ENCODE measurements at places on chromosomes 16 and 17.

DNA sequence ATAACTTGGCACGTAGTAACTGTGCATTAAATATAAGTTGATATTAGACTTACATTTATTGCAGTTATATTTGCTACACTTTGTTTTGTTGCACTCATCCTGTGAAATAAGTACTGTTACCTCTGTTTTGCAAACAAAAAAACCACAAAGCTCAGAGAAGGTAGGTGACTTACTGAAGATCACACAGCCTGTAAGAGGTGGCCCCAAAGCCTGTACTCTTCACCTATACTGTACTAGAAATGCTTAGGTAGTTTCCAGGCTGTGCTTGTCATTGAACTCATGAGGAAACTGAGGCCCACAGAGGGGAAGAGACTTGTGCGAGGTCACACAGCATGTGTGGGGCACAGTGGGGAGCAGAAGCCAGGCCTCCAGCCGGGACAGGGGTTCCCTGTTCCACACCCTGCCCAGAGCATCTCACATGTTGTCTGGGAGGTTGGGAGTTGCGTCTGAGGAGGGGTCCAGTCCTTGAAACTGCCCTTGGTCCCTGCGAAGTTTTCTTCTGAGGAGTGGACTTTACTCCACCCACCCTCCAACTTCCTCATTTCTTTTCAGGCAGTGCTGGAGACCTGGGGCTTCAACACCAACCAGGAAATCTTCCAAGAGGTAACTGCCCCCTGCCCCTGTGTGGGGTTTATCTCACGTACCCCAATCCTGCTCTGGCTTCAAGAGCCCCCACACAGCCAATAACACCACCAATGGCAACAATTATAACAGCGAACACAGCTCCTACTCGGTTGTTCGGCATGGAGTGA, 13.0 kb downstream of the CETP start:
- DNase-seq: no peak

DNA sequence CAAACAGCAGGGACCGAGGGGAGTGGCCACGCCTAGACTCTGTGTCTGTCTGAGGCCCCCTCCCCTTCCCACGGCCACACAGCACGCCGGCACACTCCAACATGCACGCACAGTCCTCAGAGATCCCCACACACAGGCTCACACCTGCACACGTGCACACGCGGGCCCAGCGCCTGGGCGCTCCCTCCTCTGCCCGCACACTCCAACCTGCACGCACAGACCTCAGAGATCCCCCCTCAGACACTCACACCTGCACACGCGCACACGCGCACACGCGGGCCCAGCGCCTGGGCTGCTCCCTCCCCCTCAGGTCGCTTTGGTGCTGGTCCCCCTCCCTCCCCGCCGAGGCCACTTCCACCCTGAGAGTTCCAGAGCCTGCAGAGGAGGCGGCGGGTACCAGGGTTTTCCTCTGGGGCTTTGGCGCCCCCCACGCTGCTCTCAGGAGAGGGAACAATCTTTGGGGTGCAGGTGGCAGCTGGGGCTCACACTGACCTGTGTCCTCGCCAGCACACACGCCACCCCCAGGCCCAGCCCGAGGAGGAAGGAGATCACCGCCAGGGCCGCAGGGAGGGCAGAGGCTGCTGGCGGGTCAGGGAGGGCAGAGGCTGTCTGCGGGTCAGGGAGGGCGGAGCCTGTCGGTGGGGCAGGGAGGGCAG, 1.6 kb downstream of the CD7 start:
- DNase-seq: no peak

- no peak for DNase-seq
These were observed 637 bp downstream of the PLCG2 start for GRCh38 chr16:81779536-81780320.

DNA sequence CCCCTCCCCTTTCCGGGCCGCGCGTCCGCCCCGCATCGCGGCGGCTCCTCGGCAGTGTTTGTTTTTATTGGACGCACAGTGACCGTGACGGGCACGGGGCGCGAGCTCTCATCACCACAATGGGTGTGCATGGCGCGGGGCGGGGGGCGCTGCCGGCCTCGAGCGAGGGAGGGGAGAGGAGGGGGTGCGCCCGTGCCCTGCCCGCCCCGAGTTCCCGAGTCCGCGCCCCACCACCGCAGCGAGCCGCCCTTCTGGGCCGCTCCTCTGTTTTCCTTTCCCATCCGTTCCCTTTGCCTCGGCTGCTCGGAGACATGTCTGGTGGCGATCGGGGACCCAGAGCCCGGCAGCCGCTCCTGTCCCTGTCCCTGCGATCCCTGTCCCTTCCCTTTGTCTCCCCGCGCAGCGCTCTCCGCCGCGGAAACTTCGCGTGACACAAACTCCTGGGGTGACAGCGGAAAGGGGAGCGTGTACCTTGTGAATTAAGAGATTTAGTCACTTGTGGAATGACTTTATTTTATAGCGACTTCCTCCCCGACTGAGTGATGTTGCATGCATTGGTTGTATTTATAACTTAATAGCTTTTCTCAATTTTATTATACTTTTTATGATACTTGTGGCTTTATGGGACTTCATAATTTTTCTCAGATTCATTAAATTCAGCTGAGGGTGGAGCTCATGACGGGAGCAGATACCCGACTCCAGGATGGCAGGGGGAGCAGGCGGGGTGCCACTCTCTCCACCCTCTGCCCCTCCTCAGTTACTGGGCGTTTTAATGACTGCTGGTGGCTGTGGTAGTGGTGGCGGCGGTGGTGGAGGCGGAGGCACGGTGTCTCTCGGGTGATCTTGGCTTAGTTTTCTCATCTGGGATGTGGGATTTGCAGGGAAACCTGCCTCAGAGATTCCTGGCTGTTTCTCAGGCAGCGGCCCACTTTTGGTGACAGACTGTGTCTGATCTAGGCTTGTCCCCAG, 40.8 kb downstream of the MRM1 start:
- no peak for DNase-seq

DNA sequence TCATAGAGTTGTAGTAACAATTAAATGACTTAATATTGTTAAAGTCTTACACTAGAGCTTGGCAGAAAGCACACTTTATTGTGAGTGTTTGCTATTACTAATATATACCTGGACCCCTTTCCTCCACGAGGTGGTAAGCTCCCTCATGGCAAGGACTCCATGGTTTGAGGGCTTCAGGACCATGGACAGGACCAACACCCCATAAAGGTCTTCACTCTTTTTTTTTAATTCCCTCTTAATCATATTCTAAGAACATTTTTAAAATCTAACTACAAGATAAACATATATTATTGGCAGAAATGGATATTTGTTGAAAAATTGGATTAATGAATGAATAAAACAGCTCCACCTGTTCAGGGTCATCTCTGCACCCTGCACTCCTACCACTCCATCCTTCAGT, 154.5 kb downstream of the CBLN1 start:
- no peak for DNase-seq

DNA sequence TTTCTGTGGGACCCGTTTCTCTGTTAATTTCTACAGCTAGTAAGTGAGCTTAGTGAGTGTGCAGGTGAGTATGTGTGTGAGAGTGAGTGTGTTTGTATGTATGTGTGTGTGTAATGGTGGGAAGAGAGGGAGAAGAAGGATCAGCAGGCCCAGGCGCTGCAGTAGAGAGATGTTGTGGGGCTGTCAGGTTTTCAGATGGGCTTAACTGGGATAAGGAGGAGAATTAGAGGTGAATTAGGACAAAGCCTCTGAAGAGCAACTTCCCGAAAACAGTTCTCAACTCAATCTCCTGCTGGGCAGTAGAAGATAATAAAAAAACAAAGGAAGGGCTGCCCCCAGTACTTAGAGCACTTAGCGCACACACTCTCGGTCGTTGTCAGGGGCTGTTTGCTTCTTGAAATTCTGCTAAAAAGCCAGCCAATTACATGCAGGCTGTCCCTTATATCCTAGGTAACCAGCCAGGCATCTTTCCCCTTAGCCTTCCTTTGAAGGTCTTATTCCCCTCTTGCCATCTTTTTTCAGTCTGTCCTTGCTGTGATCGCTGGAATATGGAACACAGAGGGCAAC, 63.4 kb downstream of the CLEC16A start:
- no peak for DNase-seq

Data from stimulated activated CD8-positive, alpha-beta memory T cell treated with anti-CD3 and anti-CD28 coated beads, Interleukin-4, amount 100 ng/mL, for 4 hours (primary cell).